ENCODE measurements at places on chromosomes 11 and 22.

DNA sequence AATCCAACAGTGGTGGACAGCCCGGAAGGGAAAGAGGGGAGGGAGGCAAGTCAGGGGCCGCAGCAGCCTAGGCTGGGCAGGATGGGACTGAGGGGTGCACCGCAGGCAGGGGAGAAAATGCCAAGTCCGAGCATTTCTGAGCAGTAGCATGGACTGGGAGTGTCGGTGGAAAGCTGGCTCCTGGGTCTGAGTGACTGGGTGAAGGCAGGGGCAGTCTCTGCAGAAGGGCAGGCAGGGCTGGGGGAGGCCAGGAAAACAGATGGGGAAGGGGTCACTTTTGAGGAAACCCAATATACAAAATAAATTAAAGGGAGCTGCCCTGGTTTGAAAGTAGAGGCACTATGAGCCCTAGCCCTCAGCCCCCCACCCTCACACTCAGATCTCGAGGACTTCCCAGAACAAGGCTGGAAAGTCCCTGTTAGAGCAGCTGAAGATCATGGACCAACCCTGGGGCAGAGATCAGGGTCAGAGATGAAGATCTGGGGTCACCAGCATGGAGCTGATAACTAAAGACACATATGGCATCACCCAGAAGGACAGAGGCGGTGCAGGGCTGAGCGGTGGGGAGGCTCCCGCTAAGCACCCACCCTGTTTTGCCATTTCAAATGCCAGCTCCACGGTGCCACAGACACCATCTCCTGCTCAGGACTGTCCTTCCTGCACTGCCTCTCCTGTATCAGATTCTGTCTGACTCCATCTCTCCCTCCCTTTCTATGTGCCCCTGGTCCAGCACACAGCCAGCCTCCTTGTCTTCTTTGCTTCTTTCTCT is 32.4 kb upstream of the ETS1 start:
- DNase-seq, result no peak

DNA sequence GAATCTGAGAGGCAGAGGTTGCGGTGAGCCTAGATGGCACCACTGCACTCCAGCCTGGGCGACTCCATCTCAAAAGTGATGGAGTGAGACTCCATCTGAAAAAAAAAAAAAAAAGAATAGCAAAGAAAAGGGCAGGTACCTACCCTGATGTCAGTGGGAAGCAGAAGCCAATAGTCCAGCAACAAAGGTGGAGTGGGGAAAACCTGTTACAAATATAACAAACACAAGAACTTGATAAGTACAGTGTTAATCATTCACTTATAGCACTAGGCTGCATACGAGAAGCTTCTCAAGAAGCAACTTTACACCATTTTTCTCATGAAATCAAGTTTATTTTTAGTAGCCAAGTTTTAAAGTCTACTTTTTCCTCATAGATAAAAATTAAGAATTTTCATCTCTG is 62.5 kb upstream of the YWHAH start:
- DNase-seq, result no peak

DNA sequence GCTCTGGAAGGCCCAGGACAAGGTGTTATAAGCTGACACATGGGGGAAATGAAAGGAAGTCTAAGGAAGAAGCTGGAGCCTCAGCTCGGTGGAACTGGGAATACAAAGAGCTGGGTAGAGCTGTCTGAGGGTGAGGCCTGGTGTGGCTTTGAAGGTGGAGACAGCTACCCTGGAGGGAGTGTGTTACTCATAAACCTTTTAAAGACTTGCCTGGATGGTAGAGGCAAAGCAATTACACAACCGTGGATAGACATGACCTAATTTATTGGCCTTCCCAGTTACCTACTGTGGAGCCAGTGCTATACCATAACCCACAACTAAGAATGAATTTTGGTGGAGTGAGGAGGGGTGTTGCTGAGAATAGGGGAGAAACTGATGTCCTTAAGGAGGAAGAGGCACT is 22.6 kb downstream of the EXPH5 start:
- no peak for DNase-seq

DNA sequence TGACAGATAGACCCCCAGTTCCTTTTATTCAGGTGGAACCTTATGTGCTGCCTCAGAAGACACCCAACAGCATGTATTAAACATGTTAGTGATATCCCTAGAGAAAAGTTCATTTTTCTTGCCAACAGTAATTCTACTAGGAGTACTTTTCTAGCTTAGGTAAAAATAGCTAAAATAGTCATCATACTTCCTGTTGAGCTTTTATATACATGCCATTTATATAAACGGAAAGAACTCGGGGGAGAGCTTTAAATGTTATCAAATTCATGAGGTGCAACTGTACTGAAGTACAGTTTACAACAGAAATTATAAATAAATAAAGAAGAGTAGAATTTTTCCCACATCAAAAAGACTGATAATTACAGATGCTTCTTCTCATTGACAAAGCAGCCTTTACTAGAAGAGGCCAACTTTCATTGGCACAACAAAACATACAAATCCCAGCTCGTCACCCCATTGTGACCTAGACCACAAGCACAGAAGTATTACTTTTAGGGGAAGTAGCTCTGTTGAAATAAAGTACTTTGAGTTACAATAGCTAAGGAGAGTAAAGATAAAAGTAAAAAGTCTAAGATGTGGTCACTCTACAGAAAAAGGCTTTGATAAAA is 59.1 kb upstream of the POU2AF2 start:
- no peak for DNase-seq

DNA sequence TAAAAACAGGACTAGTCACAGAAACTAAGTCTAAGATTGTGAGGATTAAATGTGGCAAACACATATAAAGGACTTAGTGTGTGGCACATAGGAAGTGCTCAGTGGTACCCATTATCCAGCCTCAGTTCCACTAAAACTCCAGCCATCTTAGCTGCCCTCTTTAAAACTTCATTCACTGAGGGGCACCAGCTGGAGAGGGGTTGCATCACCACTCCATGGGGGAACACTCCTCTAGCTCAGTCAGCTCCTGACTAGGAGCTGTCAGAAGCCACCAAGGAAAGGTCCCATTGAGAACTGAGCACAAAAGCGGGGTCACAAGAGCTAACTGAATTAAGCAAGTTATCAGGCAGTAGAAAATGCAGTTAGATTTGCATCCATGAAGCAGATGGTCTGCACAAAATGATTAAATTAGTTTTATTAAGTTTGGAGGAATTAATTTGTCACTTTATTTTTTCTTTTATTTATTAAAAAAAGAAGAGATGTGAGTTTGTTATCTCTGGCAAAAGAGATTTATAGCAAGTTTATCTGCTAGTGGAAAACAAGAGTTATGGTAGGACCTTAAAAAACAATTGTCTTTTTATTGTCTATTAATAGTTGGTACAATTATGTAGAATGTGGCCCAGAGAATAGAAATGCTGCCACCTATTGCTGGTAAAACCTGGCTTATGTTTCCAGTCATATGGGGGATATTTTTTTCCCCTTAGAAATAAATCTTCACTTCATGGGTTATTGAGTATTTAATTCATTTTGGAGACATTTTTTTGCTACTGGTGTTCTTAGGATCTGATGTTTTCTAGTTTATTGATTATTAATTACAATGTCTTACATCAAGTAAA is 95.7 kb downstream of the NAV2 start:
- DNase-seq, result no peak

GRCh38 chr11:111095327-111095726 is 150.2 kb upstream of the POU2AF2 start:
- DNase-seq, result no peak

- DNase-seq, result no peak
These were observed 3.9 kb upstream of the PTS start for GRCh38 chr11:112222303-112222702.
